CD4-positive, alpha-beta T cell treated with Interleukin-21 for 1 hour (primary cell): ENCODE measurements at places on chromosomes 1 and 21.

- DNase-seq: no peak
These were observed 1539.6 kb downstream of the BRINP3 start for GRCh38 chr1:188937965-188938551.

DNA sequence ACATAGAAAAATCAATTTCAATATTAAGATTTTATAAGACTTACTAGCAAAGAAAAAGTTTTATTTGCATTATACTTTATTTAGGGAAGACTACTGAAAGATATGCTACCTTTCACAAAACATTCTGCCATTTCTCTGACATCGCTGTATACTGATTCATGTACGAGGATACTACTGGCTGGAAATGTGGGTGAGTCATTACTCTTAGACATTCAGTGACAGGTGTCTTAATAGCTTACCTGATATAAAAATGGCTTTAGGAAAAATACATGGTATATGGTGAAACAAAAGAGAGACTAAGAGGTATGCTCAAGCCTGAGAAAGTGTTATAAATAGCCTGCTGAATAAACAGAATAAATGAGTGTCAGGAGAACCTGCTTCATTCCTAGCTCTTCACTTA lies 73.0 kb upstream of the EXO1 start:
- no peak for DNase-seq

GRCh38 chr1:110345480-110345879 lies 6.3 kb downstream of the RBM15 start:
- DNase-seq: no peak

DNA sequence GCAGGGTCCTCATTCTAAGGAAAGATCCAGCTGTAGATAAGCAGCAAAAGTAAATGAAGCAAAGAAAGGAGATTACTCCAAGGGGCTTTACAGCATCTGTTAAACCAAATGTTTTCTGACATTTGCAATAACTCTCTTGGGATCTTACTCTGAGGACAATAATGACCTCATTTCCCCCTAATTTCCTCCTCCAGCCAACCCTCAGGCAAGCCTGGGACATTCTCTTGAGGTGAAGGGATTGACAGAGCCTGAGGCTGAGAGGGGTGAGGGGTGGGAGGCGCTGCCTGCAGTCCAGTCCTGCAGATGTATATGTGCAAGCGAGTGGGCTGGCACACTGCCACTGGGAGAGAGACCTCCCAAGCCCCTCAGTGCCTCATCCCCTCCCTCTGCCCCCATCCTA lies 40.5 kb upstream of the NEK2 start:
- no peak for DNase-seq

GRCh38 chr1:208349694-208350330 lies 105.6 kb upstream of the PLXNA2 start:
- no peak for DNase-seq

DNA sequence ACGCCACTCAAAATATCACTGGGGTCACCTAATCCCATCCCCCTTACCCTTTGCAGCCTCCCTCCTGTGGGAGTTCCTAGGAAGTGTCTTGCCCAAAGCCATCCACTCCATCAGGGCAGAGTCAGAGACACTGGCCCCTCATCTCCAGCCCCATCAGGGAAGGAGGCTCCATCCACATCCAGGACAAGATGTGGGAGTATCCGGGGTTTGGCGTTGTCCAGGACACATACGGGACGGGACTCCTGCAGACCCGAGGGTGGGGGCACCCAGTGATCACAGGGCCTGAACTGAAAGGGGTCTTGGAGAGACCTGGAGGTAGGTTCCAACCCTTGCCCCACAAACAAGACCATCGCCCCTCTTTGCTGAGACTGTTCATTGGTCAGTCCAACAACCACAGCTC lies 348.2 kb downstream of the MATN1 start:
- DNase-seq: no peak

- DNase-seq: peak; percentile 71
These were observed 12.3 kb upstream of the DMBX1 start for GRCh38 chr1:46477153-46477929.

GRCh38 chr1:161206411-161207140 lies 4.4 kb downstream of the NDUFS2 start:
- no peak for DNase-seq

GRCh38 chr21:42735061-42735460 lies 81.6 kb downstream of the PDE9A start:
- DNase-seq: no peak

DNA sequence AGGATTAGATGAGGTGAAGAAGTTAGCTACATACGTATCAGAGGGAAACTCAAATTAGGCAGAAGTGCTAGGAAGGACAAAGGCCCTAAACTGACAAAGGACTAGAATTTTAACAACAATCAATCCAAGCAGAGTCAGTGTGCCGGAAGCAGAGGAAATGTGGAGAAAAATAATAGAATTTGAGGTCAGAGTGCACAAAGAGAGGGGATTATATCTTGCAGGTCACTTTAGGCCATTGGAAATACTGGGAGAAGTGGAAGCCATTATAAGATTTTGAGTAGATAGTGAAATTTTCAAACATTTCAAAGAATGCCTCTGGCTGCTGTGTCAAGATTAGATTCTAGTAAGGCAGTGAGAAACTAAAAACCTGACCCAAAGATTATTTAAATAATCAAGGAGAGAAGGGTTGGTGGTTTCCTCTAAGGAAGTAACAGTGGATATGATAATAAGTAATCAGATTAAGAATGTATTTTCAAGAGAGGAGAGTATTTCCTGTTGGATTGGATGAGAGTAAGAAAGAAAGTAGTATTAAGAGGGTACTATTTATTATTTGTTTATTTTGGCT lies 889.2 kb upstream of the NCAM2 start:
- no peak for DNase-seq

DNA sequence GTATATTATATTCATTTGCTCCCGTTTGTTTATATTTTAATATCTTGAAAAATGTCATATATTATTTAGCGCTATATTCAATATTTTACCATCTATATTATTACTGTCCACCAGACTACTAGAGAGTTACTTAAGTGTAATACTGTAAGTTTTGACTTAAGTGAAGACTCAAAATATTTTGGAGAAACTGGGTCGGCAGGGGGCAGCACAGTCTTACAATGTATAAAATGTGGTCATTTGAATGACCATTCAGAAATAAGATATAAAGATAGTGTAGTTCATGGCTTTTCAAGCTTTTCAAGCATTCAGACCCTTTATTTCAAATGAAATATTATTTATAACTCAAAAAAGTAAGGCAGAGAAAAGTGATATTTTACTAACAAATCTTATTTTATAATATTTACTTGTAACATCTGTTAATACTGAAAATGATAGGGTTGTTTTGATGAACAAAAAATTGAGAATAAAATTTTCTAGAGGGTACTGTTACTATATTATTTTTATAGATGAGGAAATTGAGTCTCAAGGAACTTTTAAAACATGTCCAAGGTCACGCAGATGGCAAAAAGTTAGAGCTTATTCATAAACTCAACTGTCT lies 89.0 kb upstream of the SERTAD4 start:
- DNase-seq: peak; percentile 23

GRCh38 chr1:214902636-214903320 lies 179.8 kb upstream of the KCNK2 start:
- no peak for DNase-seq

DNA sequence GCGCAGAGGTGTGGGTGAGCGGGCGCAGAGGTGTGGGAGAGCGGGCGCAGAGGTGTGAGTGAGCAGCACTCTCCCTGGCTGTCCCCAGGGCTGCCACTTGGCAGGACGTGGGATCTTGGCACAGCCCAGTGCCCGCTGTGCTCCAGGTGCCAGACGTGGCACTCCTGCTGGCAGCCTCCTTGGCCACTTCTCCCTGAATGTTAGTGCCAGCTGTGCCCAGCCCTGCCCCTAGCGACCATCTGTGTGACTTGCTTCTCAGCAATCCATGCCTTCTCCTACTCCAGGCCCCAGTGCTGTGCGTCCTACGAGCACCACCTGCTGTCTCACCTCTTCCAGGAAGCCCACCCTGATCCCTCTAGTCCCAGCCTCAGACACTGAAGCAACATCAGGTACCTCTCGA lies 30.5 kb downstream of the KRTAP10-1 start:
- DNase-seq: no peak

- no peak for DNase-seq
These were observed 18.3 kb downstream of the S100A11 start for GRCh38 chr1:152018537-152018936.

- no peak for DNase-seq
These were observed 19.4 kb upstream of the CASZ1 start for GRCh38 chr1:10815858-10816195.

DNA sequence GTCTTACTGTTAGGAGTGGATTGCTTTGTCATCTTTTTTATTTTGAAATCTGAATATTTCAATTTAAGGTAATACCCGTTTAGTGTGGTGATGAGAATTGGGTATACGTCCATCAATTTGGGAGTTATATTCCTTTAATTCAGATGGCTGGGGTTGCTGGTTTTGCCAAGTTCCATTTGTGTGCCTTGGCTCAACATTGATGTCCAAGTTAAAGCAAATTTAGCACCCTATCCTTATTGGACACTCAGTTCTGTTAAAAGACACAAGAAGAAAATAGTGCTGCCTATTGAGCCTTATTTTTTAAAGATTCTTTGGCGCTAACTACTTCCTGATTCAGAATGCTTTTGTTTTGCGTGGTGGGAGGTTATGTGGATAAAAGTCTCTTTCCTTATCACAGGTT lies 40.6 kb downstream of the CAMTA1 start:
- no peak for DNase-seq

GRCh38 chr1:192943108-192943507 lies 116.1 kb downstream of the UCHL5 start:
- no peak for DNase-seq

- DNase-seq: no peak
These were observed 831 bp downstream of the TIPRL start for GRCh38 chr1:168179438-168180147.

- DNase-seq: peak; percentile 28
These were observed 463 bp downstream of the PRPF3 start for GRCh38 chr1:150321826-150322166.

GRCh38 chr1:150141452-150141851 lies 8.3 kb upstream of the PLEKHO1 start:
- no peak for DNase-seq

GRCh38 chr1:179921472-179921871 lies 33.1 kb upstream of the CEP350 start:
- DNase-seq: no peak

DNA sequence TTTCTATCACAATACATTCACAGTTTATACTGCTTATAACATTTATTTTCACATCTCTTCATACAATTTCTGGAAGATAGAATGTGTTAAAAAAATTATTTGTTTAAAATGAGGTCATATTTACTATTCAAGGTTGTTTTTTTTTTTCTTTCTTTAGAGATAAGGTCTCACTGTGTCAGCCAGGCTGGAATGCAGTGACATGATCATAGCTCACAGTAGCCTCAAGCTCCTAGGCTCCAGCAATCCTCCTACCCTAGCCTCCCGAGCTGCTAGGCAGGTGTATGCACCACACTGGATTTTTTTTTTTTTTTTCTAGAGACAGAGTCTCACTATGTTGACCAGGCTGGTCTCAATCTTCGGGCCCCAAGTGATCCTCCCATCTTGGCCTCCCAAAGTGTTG lies 19.0 kb upstream of the RNF11 start:
- DNase-seq: no peak

GRCh38 chr1:32316903-32317277 lies 19.1 kb downstream of the MARCKSL1 start:
- no peak for DNase-seq

DNA sequence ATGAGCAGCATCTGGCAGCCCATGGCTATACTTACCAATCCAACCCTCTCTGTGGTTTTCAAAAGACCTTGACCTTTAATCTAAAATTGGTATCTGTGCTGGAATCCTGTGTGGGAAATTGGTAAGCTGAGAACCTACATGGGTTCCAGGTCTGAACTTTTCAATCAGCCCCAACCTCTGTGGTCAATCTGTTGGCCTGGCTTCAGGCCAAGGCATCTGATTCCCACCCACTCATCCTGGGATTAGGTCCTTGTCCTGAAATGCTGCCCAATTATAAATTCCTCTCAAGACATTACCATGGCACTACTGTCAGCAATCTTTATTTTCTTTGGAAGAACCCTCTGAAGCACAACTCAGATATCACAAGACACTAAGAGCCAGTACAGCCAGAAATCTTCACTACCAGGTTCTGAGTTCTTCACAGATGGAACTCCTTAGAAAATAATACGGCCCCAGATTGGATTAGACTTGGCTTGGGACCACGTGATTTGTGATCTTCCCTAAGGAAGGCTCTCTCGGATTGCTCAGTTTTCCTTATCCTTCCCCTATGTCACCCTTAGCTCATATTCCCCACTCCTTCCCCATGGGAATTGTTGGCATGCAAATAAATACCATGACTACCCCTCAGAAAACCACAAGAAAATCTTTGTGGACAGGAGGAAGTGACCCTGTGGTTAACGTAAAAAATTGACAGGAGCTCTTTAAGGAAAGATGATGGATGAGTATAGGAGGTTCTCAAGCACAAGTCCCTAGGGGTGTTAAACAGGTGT lies 207.9 kb upstream of the ST6GALNAC5 start:
- no peak for DNase-seq

DNA sequence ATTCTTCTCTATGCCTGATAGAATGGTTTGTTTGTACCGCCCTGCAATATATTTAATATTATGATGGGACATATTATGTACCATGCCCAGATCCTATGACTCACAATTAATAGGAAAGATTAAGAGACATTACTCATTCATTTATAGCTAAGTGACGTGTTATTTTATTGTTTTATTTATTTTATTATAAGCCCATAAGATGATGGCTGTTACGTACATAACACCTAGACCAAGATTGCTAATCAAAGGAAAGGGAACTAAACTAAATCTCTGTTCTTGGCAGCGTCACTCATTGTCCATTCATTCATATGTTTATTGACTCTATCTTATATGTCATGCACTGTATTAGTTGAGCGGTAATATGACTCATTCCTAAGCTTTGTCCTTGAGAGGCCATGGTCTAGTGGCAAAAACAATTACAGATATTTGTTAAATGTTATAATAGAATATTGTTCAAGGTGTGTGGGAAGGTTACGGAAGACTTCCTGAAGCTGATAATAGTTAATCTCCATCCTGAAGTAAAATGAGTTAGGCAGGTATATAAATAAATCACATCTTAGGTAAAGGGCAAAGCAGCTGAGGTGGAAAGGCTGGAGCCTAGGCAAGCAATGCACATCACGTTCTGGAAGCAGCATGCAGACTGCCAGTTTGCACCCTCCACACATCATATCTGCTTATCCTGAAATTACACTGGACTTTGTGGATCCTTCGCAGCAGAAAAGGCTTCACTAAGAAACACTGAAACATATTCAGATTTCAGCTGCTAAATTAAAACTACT lies 16.6 kb upstream of the CD55 start:
- DNase-seq: no peak
